Activated CD8-positive, alpha-beta memory T cell treated with anti-CD3 and anti-CD28 coated beads for 48 hours (primary cell): ENCODE measurements at places on chromosomes 2 and 18.

DNA sequence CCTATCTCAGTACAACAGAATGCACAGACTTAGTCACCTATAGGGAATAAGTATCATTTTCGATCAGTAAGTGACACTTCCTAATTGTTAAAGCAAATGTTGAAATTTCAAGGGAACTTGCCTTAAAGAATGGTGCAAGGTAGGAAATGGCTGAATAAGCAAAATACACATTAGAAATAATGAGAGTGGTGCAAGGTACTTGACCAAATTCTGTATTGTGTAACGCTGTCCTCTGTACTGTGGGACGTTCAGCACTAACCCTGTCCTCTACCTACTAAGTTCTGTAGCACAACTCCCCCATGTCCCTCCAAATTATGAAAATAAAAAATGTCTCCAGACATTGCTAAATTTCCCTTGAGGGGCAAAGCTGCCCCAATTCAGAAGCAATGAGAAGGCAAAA is 19.4 kb downstream of the MMADHC start:
- no peak for DNase-seq

GRCh38 chr2:100802066-100802465 is 17.9 kb upstream of the NPAS2 start:
- DNase-seq, result no peak

DNA sequence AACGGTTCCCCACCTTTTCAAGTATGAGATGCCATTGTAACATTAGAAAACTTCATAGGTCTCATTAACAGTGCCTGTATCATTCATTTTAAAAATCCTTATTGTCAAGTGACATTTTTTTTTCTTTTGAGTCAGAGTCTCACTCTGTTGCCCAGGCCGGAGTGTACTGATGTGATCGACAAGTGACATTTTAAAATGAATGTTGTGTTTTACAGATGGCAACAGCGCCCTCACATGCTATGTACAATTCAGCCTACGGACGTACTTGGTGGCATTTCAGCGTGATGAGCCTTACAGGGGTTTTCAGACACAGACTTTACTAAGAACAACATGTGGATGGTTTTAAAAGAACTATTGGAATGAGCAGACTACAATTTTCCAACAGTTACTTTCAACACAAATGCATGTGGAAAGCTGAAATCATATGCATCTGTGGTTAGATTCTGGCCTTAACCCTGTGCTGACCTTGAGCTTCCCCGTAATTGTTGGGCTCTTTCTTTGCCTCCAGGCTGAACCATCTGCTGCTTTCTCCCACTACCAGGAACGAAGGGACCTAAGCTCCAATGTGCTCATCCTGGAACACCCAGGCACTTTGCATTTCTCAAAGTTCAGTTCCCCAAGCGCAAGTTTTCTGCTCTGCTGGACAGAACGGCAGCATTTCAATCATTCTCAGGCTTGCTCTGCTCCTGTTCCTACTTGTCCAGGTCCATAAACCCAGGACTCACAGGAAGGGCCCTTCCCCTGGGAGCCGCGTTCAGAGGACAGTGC is 119.9 kb upstream of the NDUFV2 start:
- no peak for DNase-seq

DNA sequence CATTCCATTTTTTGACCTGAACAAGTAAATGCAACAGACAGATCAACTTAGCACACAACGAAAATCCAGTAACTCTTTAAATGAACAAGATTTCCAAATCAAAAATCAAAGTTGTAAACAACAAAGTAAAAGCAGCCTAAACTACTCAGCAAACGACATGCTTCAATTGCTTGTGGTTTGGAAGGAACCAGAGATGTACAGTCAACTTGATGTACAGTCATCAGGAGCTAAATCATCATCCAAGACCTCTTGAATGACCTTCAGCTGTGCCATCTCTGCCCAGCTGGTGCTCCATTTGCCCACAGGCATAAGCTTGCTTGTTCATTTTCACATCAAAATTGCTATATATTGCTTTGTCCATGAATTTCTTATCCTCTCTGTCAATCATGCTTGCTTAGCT is 109.8 kb downstream of the UPP2 start:
- no peak for DNase-seq

DNA sequence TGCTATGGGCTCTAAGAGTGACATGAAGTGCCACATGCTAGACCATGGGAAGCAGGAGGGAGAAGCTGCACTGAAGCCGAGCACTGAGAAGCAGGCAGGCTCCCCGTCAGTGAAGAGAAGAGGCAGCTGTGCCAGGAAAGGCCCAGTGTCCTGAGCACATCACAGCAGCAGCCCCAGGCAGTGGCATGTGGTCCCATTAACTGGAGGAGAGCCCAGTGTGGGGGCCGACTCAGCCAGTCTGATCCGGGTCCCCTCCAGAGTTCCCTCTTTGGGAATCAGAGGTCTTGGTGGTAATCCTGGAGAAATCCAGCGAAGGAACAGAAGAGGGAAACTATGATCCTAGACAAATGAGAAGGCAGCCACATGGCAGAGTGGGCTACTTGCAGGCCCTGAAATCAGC is 96.7 kb upstream of the ACAA2 start:
- DNase-seq, result no peak
